Right ventricle myocardium inferior (tissue), 1 donor: ENCODE measurements at places on chromosomes 12 and 14.

GRCh38 chr12:45509187-45509586, 220.3 kb upstream of the ARID2 start:
- no peak for DNase-seq

DNA sequence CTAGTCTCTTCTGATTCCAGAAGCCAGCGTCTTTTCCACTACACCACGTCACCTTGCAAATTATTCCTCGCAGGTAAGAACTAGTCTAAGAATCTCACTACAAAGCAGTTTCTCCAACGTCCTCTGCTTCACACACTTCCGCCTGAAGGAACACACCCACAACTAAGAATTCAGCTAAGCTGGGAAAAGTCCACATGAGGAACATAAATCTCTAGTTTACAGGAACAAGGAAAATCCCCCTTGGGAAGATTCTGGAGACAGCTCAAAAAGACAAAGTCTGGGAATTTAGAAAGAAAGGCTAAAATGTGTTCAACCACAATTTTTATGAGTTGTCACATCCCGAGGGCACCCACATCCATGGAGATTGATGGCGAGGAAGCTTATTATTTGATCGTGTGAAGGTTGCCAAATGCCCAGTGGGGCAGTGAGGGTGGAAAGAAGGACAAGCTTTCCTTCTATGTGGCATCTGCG, 780.2 kb upstream of the TBX3 start:
- DNase-seq, result no peak

DNA sequence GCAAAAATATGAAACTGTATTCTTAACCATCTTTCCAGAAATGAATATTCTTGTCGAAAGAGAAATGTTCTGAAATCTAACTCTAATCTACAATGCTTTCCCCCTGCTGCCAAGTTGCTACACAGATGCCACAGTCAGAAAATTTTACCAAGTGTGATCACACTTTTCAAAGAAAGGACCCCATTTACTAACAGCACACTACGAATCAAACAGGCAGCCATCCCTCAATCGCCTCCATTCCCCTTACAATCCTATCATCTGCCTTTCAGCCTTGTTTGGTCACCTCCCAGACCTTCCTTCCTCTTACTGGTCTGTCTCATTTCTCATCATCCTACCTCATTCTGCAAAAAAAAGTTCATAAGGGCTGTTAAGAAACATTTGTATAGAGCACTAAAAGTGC, 190.1 kb downstream of the MED13L start:
- no peak for DNase-seq

DNA sequence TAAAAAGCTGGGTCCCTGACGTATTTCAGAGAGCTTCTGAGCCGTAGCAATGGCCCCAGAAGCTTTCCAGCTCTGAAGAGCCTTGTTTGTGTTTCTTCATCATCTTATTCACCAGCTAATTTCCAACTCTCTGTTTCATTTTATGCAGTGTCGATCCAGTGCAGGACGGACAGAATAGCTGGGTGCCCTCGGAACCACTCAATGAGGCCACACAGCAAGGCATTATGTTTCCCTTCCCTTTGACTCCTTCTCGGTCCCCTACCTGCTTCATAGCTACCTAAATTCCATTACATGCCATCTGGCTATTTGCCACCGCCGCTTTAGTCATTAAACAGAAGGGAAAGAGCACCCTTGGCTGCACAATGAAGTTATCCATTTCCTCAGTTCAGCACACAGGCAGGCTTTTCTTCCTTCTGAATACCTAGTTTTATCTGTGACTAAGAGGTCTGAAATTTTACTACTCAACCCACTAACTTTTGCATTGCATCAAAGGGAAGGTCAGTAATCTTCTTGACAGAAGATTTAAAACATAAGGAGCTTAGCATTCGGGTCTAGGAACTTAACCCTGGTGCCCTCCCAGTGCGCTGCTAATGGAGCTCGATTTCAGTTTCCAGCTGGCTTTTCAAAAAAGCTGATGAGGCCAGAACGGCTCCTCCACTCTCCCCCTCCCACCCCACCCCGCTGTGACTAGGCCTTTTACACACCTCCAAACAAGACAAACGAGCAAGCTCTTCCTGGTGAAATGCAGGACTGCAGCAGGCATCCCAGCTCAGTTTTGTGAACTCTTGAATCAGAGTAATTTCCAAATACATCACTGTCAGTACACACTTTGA, 176.8 kb downstream of the GXYLT1 start:
- no peak for DNase-seq

DNA sequence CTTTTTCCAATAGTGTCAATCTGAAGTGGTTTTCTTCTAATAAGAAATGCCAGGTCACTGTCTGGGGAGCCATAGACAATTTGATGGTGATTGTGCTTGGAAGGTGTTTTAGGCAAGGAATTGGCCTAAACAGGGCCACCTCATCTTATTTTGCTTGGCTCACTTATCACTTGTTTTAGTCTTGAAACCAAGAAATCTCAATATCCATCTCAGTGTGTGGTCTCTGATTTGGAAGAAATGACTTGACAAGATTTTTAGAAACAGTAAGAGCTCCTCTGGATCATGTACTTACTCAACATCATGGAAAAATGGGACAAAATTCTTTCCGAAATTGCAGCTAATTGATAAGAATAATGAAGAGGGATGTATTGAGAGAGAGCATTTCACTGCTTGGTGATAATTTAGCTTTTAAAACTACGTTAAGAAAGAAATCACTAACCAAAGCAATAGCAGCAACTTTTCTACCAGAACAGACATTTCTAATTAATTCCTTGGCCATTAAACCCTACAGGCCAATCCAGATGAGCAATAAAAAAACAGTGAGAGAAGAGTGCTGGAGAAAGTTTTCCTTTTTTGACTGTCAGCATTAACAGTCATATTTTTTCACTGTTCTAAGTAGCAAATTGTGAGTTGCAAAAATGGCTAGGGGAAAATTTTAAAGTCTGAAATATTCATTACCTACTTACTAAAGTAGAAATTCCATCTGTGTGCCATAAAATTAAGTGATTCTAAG, 157.3 kb downstream of the AEBP2 start:
- no peak for DNase-seq

DNA sequence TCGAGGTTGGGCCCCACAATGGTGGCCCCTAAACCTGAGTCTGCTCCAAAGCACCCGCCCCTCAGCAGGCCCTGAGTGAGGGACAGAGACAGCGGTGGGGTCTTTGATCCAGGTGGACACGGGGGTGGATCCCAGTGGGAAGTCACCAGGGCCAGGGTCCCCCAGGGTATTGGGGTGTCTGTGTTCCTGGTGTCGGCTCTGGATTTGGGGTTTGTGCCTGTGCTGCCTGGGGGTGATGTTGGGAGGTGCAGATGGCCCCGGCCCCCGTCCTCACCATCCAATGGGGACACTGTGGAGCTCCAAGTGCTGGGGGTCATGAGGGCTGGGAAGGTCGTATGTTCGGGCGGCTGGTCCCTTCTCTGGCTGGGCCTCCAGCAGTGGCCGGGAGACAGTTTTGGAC, 354.2 kb downstream of the TMEM121 start:
- peak; percentile 51 for DNase-seq

- DNase-seq, result no peak
Observed at GRCh38 chr12:25248732-25249131, 2.0 kb downstream of the KRAS start.

- no peak for DNase-seq
Observed at GRCh38 chr12:66049538-66050282, 80.8 kb downstream of the LLPH start.

GRCh38 chr12:65318186-65318685, 39.8 kb downstream of the MSRB3 start:
- no peak for DNase-seq

DNA sequence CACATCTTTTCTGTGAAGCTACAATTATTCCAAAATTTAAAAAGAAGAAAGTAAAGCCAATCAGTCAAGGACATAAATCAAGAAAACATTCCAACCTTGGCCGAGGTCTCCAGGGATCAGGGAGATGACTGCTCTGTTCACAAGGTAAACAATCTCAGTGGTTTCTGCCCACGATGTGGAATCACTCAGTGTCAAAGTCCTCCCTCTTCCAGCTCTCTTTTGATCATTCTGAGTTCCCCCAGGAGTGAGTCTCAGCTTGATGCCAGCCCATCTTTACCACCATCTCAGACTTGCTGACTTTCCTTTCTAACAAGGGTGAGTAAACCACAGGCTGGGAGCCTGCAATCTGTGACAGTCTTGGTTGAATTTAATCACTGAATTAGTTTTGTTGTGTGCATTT, 4.8 kb upstream of the SERPINA9 start:
- DNase-seq, result no peak

GRCh38 chr12:121376754-121377697, 22.9 kb upstream of the RNF34 start:
- no peak for DNase-seq

DNA sequence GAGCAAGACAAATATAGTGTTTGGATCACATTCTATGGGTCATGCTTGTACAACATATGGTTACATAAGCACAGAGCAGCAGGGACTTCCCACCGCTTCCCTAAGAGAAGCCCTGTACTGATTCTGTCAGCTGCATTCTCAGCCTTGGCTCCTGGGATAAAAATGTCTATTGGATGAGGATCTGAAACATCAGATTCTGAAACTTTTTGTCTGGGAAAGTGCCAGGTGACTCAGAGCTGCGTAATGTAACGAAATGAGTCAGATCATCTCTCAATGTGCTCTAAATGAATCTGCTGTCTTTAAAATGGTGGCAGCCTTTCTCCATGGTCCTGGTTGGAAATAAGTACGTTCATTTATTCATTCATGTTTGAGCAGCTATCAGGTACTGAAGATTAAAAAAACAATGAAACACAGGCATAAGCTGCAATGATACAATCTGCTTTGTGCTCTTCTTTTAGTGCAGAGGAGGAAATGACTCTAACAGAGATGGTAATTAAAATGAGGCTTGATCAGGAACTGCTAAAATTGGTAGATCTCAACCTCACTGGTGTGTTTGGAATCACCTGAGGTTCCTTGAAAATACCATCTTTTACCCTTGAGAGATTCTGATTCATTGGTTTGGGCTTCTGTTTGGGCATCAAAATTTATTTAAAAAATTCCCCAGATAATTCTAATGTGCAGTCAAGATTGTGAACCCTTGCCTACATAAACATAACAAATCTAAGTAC, 99.1 kb upstream of the NAP1L1 start:
- DNase-seq, result no peak

DNA sequence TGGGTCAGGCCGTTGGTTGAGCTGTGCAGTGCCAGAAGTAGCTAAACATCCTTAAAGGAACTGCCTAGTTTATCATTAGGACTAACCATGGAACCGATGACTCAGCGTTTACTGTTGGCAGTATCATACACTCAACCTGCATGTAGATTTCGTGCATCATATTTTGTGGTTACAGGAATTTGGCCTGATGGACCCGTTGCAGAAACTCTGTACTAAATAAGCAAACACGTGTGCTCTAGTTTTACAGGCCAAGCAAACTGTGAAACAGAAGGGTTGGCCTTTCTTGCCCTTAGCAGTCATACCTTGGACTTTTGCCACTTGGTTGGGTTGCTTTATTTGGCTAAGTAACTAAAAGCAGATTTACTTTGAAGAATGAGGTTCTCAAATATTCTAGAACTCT, 35.6 kb downstream of the DGLUCY start:
- DNase-seq, result peak; percentile 22

DNA sequence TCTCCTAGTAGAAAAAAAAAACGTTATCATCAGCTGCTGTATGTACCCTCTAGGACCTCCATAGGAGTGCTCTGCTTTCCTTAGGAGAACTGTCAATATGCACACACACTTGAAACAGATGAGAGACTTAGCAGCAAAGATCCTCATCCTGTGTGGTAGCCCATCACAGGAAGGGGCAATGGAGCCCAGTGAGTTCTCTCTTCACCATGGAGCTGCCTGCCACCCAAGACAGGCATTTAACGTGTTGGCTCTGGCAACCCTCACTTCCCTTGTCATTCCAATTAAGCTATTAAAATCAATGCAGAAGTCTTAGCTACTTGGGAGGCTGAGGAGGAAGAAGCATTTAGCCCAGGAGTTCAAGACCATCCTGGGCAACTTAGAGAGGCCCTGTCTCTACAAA, 64.8 kb upstream of the PLEKHA5 start:
- DNase-seq, result no peak

DNA sequence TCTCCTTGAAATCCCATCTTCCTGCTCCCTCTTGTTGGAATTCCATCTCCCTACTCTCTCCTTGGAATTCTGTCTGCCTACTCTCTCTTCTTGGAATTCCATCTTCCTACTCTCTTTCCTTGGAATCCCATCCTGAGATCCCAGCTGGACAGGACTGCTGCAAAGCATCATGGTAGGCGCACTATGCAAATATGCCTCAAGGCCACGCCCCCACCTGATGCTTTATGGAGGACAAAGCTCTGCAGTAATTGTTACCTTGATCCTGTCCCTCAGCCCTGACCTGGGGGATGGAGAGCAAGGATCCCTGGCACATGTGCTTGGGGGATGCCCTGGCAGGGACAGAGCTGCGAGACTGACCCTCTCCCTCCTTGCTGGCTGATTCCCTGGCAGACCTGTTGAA, 185.6 kb downstream of the TBX5 start:
- DNase-seq, result no peak

DNA sequence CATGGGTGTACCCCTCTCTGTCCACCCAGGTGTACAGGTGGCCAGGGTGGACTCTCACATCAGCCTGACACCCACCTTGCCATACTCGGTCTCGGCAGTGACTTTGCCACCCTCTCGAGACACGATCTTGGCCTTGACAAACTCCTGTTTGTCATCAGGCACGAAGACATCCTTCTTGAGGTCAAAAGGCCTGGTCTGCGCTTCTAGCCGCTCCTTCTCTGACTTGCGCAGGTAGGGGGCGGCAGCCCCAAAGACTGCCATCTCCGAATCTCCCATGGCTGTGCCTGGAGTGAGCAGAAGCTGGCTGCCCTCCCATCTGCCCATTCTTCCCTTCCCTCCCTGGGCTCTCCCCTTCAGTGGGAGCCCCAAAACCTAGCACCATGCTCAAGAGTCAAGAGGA, 2.0 kb downstream of the MYH7 start:
- DNase-seq, result no peak
